Right lobe of liver (tissue), 6 donors: ENCODE measurements at places on chromosomes 2 and 18. TPM values are rescaled to one million over a fixed set of nuclear protein-coding genes. Genes with fewer than 3 reads are reported as not detected.

Gene CFAP221
- total RNA-seq = 1.6 TPM

Gene CD207
- total RNA-seq = not detected

Gene STAMBP
- 10.9 TPM for total RNA-seq

Gene CIB4
- not detected for total RNA-seq

Gene UGT1A9
- 109 TPM for total RNA-seq

Gene IL36A
- total RNA-seq = not detected

Gene SERPINB5
- not detected for total RNA-seq

Gene RAX
- not detected for total RNA-seq

Gene CSRNP3
- 1.2 TPM for total RNA-seq

Gene ACKR3
- 0.66 TPM for total RNA-seq

Gene ANO7
- total RNA-seq = 2.4 TPM

Gene VWC2L
- not detected for total RNA-seq

Gene CABLES1
- 21.5 TPM for total RNA-seq

Gene MERTK
- total RNA-seq = 13.1 TPM

GRCh38 chr18:2502880-2503279, 68.4 kb downstream of the METTL4 start:
- no peaks in the 10 kb centered on the region for H3K4me1 ChIP-seq
- no peak overlapping the region for H3K4me3 ChIP-seq
- H3K36me3 ChIP-seq = no peaks in the 10 kb centered on the region
- DNase-seq = no peak
- no peaks in the 10 kb centered on the region for H3K27me3 ChIP-seq

- H3K4me1 ChIP-seq = no peaks in the 10 kb centered on the region
- no peak overlapping the region for H3K4me3 ChIP-seq
- H3K36me3 ChIP-seq = no peaks in the 10 kb centered on the region
- H3K27me3 ChIP-seq = no peaks in the 10 kb centered on the region
These were observed 75.6 kb downstream of the GPD2 start for GRCh38 chr2:156511803-156512202.

DNA sequence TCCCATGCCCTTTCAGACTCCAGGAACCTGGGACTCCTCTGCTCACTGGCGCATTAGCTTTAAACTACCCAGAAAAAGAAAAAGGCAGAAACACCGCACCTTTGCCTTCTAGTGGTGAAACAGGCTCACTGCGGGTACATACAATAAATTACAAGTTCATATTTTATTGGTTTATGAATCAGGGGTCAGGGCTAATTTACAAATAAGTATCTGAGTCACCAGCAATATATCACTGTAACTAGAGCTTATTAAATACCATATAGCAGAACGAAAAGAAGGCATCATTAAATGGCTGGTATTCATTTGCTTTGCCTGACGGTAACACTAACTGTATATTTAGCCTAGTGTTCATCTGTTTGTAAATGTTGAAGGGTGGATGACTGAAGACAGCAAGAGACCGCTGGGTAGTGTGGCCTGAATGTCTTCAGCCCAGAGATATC, 26.9 kb upstream of the DTNB start:
- no peaks in the 10 kb centered on the region for H3K27me3 ChIP-seq
- no peaks in the 10 kb centered on the region for H3K36me3 ChIP-seq
- no peak overlapping the region for H3K4me3 ChIP-seq
- no peak for DNase-seq
- no peaks in the 10 kb centered on the region for H3K4me1 ChIP-seq

DNA sequence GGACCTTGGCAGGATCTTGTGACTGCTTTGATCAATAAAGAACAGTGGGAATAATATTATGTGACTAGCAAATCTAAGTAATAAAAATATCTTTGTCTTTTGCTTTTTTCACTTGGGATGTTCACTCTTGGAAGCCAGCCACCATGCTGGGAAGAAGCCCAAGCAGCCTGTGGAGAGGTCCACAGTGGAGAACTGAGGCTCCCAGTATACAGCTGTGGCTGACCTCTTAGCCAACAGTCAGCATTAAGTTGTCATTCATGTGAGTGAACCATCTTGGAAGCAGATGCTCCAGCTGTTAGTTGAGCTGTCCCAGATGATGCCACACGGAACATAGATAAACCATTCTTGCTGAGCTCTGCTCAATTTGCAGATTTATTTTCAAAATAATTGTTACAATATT, 160.0 kb downstream of the OSR1 start:
- H3K4me3 ChIP-seq = no peak overlapping the region
- no peak for DNase-seq
- no peaks in the 10 kb centered on the region for H3K36me3 ChIP-seq
- no peak overlapping the region for H3K27ac ChIP-seq
- no peaks in the 10 kb centered on the region for H3K4me1 ChIP-seq

DNA sequence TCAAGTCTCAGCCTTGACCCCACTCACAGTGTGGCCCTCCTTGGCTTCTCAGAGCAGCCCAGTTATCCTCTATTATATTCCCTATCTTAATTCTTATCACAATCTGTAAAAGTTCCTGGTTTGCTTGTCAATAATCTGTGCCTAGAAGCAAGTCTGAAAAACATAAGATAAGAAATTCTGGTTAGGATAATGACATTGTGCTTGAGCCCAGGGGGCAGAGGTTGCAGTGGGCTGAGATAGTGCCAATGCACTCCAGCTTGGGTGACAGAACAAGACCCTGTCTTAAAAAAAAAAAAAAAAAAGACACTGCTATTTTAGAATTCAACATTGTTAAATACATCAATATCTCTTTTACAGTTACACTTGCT, 63.9 kb downstream of the TMEM131 start:
- no peaks in the 10 kb centered on the region for H3K36me3 ChIP-seq
- H3K4me3 ChIP-seq = no peak overlapping the region

DNA sequence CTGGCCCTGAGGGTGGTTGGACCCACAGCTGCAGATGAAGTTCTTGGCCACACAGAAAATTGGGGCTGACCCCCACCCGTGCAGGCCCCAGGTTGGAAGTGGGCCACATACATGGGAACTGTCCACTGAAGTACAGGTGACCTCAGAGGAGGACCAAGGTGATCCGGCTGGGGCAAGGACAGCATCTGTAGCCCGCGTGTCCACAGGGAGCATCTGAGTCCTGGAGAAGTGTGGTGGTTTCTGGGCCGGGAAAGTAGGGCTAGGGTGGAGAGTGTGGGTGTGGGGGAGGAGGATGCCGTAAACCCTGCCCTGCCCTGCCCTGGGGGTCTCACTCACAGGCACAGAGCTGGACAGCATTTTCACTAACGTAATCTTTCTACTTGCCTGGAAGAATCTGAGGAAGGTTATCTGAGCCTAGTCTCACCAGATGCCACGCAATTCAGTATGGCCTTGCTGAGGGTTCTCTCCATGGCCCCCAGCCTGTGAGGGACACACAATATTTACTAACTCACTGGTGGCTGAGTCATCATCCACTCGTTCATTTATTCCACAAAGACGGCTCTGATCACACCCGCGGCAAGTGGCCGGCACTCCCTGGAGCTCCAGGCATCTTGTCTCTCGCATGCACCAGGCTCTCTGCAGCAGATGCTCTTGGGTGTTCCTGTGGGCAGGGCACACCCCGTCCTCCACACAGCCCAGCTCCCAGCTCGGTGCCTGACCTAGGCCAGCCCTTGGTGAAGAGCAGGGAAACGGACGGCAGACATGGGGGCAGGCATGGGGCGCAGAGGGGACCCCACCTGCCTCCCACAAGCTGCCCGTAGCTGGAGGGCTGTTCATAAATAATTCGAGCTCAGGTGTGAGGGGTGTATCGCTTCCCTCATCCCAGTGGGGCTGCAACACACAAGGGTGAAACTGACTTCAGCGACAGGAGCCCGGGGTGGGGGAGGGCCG, 51.2 kb downstream of the INHBB start:
- no peaks in the 10 kb centered on the region for H3K4me1 ChIP-seq
- no peaks in the 10 kb centered on the region for H3K27me3 ChIP-seq

DNA sequence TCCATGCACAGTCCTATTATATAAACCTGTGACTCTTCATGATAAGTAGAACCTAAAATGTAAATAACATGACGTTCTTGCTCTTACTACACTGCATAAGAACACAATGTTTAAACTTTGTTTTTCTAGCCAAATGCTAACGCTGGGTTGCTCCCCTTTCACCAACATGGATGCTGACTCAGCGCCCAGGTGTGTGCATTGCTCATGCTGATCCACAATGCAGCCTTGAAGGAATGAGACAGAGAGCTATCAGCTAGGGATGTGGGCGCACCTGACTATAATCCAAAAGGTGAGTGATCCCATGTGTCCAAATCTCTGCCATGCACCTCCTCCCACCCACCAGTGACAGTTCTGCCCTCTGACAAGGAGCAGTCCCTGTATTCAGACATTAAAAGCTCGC, 235.0 kb downstream of the IRS1 start:
- H3K27me3 ChIP-seq = no peaks in the 10 kb centered on the region
- DNase-seq = no peak
- H3K27ac ChIP-seq = no peak overlapping the region
- H3K4me1 ChIP-seq = no peaks in the 10 kb centered on the region

DNA sequence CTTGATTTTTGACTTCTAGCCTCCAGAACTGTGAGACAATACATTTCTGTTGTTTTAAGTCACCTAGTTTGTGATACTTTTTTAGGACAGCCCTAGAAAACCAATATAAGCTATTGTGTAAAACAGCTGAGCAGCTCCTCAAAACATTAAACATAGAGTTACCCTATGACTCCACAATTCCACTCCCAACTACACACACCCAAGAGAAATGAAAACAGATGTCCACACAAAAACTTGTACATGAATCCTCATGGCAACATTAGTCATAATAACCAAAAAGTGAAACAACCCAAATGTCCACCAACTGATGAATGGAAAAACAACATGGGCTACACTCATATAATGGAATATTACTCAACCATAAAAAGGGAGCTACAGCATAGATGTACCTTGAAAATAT, 32.6 kb downstream of the TNS1 start:
- no peaks in the 10 kb centered on the region for H3K36me3 ChIP-seq
- H3K4me3 ChIP-seq = no peak overlapping the region
- H3K27me3 ChIP-seq = no peaks in the 10 kb centered on the region
- no peak for DNase-seq

DNA sequence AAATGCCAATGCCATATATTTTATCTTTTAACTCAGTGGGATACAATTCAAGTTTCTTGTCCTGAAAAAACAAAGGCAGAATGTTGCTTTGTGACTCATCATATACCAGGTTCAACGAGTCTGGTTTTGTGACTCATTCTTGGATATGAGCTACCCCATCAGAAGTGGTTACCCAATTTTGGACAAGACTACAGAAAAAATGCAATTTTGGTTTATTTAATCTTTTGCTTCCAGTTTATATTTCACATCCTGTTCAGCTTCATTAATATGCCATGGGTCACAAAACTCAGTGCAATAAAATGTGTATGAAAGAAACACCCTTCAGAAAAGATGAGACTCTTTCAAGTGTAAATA, 25.0 kb downstream of the FN1 start:
- no peak for DNase-seq
- H3K27me3 ChIP-seq = no peaks in the 10 kb centered on the region
- H3K36me3 ChIP-seq = peaks cover 9% of the 10 kb centered on the region
- no peak overlapping the region for H3K27ac ChIP-seq
- peaks cover 17% of the 10 kb centered on the region for H3K4me1 ChIP-seq
- no peak overlapping the region for H3K4me3 ChIP-seq

DNA sequence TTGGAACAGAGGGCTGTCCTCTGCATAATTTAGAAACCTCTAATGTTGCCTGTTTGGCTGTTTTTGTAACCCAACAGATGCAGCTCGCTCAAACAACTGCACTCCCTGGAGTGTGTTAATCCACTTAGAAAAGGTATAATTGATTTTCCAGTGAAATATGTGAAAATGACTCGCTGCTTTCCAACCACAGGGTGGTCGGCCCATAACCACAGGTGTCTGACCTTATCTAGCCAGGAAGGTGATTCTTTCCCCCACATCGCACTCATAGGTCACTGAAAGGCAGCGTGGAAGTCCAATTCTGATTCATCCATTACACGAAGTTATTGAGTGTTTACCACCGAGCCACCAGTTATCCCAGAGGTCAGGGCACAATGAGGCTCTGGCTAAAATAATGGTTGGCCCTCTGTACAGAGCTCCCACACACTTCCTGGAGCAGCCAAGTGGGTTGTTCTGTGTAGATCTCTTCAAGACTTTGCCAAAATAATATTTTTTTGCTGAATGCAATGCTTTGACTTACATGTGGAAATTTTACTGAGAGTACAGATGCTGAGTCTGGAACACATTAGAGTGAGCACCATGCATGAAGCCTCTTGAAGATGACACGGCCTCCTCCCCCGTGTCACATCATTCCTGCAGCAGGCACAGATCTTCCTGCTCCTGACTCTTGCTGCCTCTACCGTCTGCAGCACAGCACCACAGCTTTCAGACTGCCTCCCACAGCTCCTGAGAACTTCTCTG, 396.2 kb downstream of the ZNF516 start:
- no peak for DNase-seq
- H3K4me1 ChIP-seq = no peaks in the 10 kb centered on the region
- H3K4me3 ChIP-seq = no peak overlapping the region
- H3K27ac ChIP-seq = no peak overlapping the region
- H3K36me3 ChIP-seq = no peaks in the 10 kb centered on the region

- H3K4me3 ChIP-seq = no peak overlapping the region
- no peak overlapping the region for H3K27ac ChIP-seq
- no peaks in the 10 kb centered on the region for H3K27me3 ChIP-seq
These were observed 31.1 kb downstream of the MYO7B start for GRCh38 chr2:127566576-127566975.

- no peaks in the 10 kb centered on the region for H3K27me3 ChIP-seq
- H3K4me3 ChIP-seq = no peak overlapping the region
- DNase-seq = no peak
- no peaks in the 10 kb centered on the region for H3K36me3 ChIP-seq
- H3K4me1 ChIP-seq = no peaks in the 10 kb centered on the region
These were observed 85.3 kb upstream of the GALNT5 start for GRCh38 chr2:157172239-157172638.

DNA sequence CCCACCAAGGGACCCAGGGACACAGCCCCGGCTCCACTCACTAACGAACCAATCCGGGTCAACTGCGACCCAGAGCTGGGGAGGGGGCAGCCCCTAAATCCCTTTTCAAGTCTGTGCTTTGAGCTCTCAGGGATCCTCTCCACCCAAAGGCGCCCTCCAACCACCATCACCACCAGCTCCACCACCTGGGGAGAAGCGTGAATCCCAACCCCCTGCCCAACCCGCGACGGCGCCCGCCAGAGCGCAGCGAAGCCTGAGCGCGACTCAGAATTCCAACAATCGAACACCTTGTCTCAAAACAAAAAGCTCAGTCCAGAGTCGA, 497 bp downstream of the DSC3 start:
- DNase-seq = no peak
- no peaks in the 10 kb centered on the region for H3K4me1 ChIP-seq
- H3K27me3 ChIP-seq = peaks cover 7% of the 10 kb centered on the region
- no peaks in the 10 kb centered on the region for H3K36me3 ChIP-seq
- peak overlapping the region; percentile 4 for H3K4me3 ChIP-seq
- no peak overlapping the region for H3K27ac ChIP-seq

DNA sequence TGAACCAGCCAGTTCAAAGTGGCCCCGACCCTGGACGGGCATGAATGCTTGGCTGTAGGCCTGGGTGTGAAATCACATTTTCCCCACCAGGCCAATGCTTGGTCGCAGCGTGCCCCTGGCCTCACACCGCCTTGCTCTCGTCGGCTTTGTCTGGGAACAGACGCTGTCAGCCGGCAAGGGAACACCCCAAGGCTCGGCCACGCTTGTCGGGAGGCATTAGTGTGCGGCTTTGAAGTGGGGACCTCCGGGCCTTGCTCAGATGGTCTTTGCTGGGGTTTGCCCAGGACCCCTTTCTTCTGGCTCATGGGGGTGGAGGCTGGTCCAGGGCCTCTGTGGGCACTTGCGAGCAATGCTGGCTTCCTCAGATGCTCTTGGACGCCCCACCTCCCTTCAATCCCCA, 79.1 kb downstream of the INHBB start:
- no peaks in the 10 kb centered on the region for H3K27me3 ChIP-seq
- no peaks in the 10 kb centered on the region for H3K4me1 ChIP-seq
- H3K36me3 ChIP-seq = no peaks in the 10 kb centered on the region
- no peak overlapping the region for H3K27ac ChIP-seq
- no peak overlapping the region for H3K4me3 ChIP-seq
- no peak for DNase-seq
